ENCODE measurements at places on chromosomes 1 and 21.
A peak's percentile ranks its signal among the peaks of the same experiment; 100 is the strongest.

DNA sequence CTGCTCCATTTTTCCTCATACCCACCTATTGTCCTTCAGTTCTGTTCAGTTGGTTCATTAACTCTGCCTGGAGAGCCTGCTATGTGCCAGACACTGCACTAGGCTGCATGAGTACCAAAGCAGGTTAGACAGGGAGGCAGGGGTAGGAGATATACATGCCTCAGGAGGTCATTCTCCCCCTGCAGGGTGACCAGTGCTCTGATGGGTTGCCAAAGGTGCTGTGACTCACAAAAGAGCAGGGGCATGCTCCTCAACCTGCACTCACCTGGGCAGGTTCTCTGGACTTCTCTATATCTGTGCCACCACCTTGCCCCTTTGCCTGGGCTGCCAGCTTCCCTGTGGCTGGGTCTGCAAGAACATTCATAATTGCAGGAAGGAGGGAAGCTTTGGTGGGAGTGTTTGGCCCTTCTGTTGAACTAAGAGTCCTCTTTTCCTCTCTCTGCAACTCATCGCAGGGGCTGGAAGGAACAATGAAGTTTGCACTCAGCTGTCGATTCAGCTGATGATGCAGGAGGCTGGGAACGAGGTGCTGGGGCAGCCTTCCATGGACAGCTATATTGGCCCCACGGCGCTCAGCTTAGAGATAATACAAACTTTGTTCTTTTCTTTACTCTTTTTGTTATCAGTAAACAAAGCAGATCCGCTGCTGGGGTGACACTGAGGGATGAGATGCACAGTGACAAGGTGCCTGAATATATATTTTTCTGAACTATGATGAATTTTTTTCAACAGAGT, 356.4 kb upstream of the PLXNA2 start:
- no peak for DNase-seq

GRCh38 chr1:167092653-167093052, 1.2 kb upstream of the STYXL2 start:
- no peak for DNase-seq

GRCh38 chr1:109906160-109906838, 4.3 kb upstream of the CSF1 start:
- DNase-seq = no peak

GRCh38 chr1:86758570-86758969, 54.2 kb downstream of the SH3GLB1 start:
- no peak for DNase-seq

- DNase-seq = no peak
These were observed 30.6 kb downstream of the LDLRAD2 start for GRCh38 chr1:21842606-21843162.

DNA sequence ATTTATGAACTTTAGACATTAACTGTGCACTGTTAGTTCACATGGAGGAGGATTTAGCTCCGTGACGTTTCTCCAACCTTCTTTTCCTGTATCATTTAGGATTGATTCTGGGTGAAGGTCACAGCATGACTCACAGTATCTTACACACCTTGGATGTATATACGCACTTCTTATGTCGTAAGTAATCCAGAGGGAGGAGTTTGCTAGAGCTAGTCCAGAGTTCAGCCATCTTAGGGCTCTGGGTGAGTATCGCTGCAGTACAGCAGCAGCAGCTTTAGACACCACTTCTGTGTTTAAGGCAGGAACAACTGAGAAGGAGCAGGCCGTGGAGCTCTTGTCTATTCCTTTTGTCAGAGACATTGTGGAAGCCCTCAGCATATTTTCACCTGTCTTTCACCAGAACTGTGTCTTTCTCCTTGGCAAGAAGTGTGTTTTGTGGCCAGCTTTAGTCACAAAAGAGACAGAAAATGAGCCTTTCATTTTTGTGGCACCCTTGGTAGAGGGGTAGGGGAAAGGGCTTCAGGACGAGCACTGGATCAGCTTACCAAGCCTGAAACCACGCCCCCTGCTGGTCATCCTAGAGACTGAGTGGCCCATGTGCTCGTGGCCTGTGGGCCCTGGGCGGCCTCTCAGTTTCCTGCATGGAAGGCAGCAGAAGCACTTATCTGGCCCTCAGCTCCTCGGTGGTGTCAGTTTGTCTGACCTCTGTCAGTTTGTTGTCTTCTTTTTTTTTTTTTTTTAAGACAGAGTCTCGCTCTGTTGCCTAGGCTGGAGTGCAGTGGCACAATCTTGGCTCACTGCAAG, 64.0 kb downstream of the ADARB1 start:
- DNase-seq = peak; percentile 55

- no peak for DNase-seq
These were observed 15.9 kb downstream of the CLDN8 start for GRCh38 chr21:30200000-30200399.

DNA sequence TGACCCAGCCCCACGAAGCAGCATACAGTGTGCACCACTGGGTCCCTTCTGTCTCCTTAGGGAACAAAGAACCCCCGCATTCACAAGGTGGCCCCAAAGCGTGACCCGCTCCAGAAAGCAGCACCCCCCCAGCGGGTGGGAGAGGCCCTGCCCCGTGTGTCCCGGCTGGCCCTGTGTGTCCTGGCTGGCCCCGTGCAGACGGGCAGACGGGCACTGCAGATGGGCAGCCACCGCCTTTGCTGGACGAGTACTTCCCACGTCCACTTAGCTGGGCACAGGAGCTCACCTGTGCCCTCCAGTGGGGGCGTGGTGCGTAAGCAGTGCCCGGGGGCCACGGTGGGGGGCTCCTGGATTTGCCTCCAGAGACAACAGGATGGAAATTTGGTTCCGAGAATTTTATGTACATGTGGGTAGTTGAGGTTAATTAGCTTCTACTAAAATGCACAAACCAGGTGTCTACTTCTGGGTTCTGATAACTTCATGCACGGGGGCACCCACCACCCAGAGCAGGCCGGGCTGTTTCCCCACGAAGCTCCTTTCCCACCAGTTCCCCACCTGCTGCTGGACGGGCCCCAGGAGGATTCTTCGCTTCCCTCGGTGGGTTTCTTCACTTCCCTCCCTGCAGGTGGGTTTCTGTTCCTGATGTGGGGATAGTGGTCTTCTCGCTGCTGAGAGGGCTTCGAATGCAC, 33.2 kb upstream of the SLC19A1 start:
- DNase-seq = no peak

DNA sequence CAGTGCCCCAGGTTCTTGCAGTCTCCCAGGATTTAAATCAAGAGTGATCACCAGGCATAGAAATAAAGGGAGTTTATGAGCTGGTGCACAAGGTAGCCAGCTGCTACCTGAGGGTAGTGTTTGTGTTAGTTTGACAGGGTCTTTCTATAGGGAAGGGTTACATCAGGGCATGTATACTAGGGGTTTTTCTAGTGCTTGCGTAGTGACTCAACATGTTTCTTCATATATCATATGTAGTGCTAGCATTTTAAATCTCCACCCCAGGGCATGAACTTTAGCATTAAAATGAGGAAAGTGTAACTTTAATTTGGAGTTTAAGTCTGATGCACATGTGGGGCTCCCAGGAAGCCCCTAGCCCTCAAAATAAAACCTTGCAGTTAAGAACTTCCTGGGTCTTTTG, 86.5 kb upstream of the TNR start:
- no peak for DNase-seq

GRCh38 chr1:196114193-196114592, 494.0 kb downstream of the KCNT2 start:
- peak; percentile 37 for DNase-seq

DNA sequence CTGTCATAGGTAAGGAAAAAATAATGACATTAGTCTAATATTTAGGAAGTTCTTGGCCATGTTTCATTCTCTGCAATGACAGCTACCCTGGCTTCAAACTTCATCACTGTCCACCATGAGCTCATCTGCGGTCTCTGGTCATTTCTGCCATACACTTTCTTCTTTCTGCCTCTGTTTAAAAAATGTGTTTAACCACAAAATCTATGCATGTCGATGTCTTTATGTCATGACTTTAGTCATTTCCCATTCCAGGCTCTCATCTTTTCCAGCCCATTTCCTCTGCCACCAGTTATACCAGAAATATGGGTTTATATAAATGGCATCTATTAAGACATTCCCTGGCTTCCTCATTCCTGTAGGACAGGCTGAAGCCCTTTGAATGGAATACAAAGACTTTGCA, 68.5 kb upstream of the DUSP10 start:
- DNase-seq = peak; percentile 71

- peak; percentile 45 for DNase-seq
These were observed 2.5 kb downstream of the CDC42BPA start for GRCh38 chr1:227315629-227316346.

DNA sequence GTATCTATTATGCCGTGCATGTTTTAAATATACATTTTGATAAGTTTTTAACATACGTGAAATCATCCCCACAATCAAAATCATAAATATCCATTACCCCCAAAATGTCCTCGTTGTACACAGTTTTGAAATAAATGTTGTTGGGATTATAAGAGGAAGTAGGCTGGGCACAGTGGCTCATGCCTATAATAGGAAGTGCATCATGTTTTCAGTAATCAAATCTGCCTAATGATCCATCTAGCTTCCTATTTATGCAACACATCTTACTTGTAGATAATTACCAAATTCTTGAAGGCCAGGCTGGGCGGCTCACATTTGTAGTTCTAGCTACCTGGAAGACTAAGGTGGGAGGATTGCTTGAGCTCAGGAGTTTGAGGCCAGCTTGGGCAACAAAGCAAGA, 15.0 kb upstream of the IFNGR2 start:
- DNase-seq = no peak

- DNase-seq = no peak
These were observed 212.7 kb downstream of the PTBP2 start for GRCh38 chr1:96934282-96934681.

DNA sequence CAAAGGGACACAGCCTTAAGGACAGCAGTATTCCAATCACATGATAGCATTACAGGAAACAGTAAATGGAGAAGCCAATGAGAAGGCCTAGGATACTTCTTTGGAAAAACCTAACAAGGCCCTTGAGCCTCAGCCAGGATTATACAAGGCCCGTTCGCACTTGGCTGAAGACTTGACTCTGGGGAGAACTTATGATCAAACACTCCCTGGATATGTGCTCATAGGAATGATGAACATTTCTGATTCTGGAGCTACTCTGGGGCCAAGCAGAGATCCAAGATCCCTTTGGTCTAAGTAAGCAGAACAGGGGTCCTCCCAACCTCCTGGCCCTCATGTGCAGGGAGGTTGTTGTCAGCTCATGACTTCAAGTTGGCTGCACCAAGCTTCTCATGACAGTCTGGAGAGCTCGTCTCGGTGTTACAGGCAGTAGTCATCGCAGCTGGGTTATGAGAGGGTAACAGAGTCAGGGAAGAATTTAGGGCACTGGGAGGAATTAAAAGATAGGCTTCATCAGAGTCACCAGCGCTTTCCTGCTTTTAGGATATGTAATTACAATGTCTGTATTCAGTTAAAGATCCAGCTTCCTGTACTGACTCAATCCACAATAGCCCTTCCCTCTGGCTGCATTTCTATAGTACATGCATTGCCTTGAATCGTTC, 92.5 kb upstream of the IRF2BP2 start:
- DNase-seq = no peak

GRCh38 chr1:43402089-43402865, 12.6 kb downstream of the SZT2 start:
- DNase-seq = no peak

DNA sequence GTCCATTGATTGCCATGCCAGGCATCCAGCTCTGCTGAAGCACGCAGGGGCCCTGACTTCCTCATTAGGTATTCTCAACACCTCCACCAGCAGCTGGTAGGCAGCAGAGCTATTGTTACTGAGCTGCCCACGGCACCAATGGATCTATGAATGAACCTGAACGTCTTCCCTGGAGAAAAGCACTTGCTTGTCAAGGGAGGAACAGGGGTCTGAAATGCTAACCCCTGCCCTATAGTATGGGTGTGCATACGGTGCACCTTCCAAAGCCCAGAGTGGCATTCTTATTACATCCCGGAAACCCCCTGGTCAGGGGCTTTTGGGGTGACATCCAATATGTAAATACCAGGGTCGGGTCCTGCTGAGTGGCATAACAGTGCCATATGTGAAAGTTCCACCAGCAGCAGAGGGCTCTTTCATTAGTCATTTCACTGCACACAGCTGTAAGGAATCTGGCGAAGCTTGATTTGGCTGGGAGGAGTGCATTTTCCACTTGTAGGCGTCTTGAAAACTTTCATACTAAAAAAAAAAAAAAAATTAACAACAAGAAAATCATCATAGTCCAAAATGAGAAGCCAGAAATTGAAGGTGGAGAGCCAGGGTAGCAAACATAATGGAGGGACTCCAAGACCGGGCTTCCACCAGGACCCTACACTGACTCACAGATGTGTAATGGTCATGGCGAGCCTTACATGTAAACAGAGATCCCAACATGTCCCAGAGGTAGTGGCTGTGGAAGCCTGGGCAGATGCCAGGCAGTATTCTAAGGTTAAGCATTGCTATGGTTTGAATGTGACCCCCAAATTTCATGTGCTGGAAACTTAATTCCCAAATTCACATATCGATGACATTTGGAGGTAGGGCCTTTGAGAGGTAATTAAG, 58.8 kb upstream of the PRDX6 start:
- no peak for DNase-seq

DNA sequence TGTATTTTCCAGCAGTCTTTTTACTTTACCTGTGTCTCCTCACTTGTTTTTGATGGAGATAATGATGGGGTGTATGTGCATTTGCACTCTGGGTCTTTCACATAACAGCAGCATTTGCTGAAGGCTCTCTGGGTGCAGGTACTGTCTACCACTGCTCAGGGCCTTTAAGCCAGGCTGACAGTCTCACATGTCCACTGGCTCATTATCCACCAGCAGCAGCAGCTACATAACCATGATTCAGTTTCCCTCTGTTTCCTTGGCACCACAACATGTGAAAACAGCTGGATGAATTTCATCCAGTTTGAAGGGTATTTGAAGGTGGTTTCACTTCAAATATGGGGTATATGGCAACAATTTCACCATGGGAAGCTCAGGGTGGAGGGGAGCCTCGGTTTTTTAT, 41.2 kb upstream of the ROR1 start:
- DNase-seq = no peak

DNA sequence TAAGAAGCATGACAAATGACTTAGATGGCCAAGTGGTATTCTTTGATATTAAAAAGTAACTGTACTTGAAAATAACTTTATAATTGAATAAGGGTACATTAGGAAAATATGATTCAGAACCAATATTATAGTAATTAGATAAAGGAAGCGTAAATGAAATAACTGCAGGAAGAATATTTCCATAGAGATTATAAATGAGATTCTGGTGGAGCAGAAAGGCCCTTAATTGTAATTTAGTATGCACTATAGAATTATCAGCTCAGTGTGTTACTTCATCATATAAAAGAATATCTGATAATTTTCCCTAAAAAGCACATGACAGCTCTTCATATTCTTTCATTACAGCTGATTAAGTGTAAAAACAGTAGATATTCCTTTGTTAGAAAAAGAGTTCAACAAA, 171.7 kb downstream of the PIGK start:
- DNase-seq = no peak

- no peak for DNase-seq
These were observed 1.2 kb downstream of the SCAF4 start for GRCh38 chr21:31730712-31731055.

Data from brain microvascular endothelial cell (primary cell).